ENCODE measurements at places on chromosomes 6 and 20.
A peak's percentile ranks its signal among the peaks of the same experiment; 100 is the strongest.

DNA sequence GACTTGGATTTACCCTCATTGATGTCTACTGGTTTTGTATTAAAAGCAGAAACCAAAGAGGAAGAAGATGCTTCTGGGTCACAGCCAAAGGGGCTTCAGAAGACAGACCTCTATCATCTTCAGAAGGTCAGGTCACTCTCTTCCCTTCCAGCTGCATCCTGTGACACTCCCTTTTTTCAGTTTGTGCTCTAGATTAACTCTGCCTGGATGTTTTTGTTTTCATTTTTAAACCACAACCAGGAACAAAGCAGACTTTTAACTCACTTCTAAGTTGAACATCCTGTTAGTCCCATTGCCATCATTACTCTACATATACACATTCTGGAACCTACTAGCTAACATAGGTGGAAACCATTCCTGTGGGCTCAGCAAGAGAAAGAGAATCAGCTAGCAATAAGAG lies 45.2 kb downstream of the AKIRIN2 start:
- DNase-seq = no peak

- no peak for DNase-seq
Observed at GRCh38 chr6:134908906-134909516, 40.9 kb downstream of the ALDH8A1 start.

GRCh38 chr6:159984268-159984786 lies 15.4 kb downstream of the IGF2R start:
- no peak for DNase-seq

DNA sequence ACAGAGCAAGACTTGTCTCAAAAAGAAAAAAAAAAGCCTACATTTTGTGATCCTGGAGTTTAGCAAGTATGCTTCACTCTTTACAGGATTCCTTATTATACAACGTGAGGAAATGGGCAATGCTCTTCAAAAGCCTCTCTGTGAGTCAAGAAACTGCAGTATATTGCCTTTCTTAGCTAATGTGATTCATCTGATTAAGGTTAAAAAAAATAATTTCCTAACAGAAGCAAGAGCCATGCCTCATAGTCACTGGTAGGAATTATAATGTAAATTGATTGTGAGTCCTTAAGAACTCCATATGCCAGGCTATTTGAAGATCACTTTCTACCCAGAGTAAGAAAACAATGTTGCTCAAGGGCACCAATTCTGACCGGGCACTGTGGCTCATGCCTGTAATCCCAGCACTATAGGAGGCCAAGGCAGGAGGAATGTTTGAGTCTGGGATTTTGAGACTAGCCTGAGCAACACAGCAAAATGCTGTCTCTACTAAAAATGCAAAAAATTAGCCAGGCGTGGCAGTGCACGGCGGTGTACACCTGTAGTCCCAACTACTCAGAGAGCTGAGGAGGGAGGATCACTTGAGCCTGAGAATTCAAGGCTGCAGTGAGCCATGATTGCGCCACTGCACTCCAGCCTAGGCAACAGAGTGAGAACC lies 43.3 kb downstream of the SLC26A8 start:
- no peak for DNase-seq

DNA sequence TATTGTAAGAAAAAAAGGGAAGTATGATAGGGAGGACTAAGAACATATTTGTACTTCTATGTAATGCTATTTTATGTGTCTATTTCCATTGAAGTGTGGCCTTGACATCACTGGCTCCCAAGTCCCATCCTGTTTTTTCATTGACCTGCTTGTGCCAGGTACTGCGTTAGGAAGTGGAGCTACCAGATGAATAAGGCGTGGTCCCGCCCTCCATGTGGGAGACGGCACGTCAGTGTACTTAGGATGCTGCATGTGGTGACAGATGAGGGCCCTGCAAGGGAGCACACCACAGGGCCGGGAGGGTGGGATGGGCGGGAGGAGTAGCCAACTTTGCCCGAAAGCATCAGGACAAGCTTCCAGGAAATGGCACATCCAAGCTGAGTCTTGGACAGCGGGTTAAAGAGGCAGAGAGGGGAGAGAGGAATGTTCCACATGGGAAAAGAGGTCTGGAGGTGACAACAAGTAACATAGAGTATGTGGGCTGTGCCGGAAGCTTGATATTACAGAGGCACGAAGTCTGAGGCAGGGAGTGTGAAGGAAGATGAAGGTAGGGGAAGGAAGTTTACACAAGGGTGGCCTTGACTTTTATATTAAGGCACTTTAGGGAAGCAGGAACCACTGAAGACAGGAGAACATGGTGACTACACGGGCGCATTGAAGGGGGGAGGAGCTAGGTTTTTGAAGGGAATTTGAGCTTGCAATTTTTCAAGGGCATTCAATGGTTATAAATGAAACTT lies 140.6 kb downstream of the MTHFD1L start:
- DNase-seq = no peak

GRCh38 chr6:73523434-73524123 lies 2.7 kb upstream of the EEF1A1 start:
- peak; percentile 49 for DNase-seq

DNA sequence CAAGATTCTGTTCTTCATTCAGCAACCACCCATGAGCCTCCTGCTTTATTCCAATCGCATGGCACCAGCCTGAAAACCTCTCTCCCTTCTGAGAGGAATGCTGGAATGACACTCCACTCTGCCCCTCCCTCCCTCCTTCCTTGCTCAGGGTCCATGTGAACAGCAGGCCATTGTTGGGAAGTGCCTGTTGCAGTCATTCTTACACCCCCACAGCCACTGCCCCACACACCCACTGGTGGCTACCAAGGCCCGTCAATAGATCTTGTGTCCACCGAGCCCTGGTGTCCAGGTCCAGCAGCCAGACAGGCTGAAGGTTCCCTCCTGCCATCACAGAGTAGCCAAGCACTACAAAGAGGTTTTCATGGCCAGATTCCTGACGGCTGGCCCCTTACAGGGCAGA lies 6.5 kb downstream of the PDRG1 start:
- DNase-seq = no peak

- peak; percentile 8 for DNase-seq
Observed at GRCh38 chr6:53410508-53411258, 61.9 kb upstream of the ELOVL5 start.

- DNase-seq = no peak
Observed at GRCh38 chr6:147071776-147072175, 132.4 kb upstream of the STXBP5 start.

DNA sequence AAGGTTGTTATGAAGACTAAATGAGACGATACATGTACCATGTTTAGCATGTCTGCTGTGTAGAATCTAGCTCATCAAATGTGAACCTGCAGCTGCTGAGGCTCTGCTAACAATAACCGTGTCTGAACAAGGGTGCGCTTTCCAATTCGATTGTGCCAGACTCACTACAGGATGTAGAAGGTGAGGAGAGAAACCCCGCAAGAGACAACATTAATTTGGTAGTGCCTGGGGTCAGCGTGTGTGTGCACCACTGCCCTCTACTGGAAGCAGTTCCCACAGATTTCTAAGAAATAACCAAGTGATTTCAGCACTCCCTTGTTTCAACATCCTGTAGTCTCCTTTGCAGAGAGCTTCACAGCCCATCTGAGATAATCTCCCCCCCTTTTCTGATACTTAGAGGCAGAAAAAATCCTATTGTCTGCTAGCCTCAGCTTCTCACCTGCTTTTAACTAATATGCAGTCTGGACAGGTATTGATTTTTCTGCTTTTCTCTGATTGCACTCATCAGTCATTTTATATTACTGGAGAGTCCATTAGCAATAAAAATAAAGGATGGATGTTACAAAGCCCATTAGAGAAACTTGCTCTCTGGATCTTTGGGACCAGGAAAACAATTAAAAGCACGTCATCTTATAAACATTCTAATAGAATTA lies 96.7 kb upstream of the BACH2 start:
- peak; percentile 37 for DNase-seq

- DNase-seq = no peak
Observed at GRCh38 chr6:77368660-77369313, 94.5 kb downstream of the HTR1B start.

DNA sequence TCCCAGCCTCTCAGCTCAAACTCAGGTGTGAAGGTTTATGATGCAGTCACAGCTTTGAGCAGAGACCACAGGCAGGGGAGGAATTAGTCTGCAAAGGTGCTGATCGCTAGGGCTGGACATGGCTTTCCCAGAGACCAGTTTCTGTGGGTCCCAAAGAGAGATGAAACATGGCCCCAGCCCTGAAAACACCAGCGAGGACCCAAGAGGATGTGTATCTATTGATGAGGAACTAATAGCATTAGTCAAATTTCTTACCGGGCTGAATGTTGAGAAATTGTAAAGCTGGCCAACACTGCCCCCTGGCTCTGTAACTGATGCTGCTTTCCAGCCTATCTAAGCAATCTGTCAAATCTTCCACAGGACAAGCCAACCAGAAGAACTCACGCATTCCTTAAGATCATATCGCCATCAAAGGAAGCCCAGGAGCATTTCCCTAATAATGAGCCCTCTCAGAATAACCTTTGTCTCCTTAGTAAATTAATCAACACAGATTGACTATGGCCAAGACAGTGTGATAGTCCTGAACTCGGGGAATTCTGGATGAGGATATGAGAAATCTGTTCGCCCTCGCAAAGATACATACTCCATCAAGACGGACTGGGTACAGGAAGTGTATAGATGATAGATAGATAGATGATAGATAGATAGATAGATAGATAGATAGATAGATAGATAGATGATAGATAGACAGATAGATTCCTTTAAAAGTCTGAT lies 7.8 kb upstream of the ACSS1 start:
- peak; percentile 34 for DNase-seq

DNA sequence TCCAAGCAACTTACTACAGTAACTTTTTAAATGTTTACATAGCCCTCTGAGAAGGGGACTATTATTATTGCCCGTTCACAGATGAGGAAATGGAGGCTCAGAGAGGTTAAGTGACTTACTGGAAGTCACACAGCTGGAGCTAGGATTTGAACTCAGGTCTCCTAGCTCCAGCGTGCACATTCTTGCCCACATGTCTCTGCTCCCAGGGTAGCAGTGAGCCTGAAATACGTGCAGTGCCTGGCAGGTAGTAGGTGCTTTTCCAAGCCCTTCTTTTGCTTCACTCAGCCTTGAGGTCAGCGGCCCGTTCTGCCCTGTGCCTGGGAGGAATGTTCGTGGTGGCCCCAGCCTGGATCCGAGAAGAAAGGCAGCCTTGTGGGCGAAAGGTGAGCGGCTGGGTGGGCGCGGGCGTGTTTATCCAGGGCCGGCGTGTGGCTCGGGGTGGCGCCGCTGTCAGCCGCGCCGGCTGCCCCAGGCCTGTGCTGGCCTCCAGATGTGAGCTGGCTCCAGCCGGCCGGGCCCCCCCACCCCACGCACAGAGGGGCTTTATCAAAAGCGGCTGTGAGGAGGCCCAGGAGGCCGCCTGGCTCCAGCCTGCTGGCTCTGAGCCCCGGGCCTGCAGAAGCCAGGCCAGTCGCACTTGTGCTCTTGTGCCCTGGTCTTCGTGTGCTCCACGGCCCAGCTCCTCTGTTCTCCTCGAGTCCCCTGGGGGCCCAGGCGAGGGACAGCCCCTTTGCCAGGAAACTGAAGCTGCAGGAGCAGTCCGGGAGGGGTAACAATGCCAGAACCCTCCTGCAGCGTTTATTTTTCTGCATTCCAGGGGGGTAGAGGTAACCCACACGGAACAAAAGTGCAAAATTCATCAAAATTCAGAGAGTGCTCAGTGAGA lies 58.1 kb downstream of the UBE2V1 start:
- DNase-seq = no peak

- no peak for DNase-seq
Observed at GRCh38 chr6:70304616-70305015, 1.7 kb upstream of the COL9A1 start.

- DNase-seq = no peak
Observed at GRCh38 chr6:44332585-44332984, 9.9 kb upstream of the SPATS1 start.

- no peak for DNase-seq
Observed at GRCh38 chr6:20058912-20059311, 153.4 kb downstream of the MBOAT1 start.

- DNase-seq = no peak
Observed at GRCh38 chr20:9235518-9235917, 166.6 kb downstream of the PLCB4 start.

DNA sequence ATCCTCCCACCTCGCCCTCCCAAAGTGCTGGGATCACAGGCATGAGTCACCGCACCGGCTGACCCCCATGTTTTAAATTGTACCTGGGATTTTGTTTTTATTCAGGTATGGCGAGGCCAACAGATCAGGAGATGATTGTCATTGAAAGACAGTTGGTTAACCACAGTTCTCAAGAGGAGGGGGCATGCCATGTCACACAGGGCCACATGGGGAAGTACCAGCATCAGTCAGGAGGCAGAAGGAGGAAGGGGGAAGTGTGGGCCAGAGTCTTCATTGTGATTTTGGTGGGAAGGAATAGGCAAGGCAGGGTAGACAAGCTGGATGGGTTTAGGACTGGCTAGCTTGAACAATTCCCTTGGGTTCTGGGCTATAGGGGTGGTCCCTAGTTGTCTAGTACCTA lies 9.9 kb upstream of the MMP9 start:
- no peak for DNase-seq
